Cerebellum (tissue), 4 donors: ENCODE measurements at places on chromosomes 12 and 14.

DNA sequence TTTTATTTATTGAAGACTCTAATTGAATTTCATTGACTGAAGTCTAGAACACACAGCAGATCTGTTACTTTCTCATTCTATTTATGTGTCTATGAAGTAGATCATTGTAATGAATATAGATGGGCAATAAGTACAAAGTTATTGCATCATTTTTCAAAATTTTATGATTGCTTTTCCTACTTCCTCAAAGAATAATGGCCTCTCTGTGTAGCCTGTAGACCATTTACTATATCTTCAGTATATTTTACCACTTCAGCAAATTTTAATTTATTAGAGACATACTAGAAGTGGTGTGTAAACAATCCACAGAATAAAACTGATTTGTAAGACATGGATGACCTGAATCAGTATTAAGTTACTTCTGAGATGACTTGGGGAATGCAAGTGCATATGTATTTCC lies 291.7 kb upstream of the FAR2 start:
- DNase-seq = no peak

DNA sequence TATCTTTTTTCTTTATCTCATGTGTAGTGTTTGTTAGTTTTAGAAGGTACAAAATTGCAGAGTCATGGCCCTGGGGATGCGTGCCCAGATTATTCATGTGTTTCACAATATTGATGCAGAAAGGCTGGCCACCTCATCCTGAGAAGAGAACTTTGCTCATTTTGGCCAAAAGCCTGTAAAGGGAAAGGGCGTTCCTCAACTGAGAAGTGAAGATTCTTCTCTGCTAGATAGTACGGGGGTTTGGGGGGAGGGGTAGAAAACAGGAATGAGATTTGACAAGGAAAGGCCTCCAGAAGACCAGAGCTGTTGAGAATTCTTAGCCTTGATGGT lies 1.7 kb downstream of the MGST1 start:
- no peak for DNase-seq

- no peak for DNase-seq
Measured at GRCh38 chr14:27305441-27305945, 707.7 kb upstream of the NOVA1 start.

GRCh38 chr12:18992336-18992735 lies 137.2 kb upstream of the PLEKHA5 start:
- DNase-seq = no peak

DNA sequence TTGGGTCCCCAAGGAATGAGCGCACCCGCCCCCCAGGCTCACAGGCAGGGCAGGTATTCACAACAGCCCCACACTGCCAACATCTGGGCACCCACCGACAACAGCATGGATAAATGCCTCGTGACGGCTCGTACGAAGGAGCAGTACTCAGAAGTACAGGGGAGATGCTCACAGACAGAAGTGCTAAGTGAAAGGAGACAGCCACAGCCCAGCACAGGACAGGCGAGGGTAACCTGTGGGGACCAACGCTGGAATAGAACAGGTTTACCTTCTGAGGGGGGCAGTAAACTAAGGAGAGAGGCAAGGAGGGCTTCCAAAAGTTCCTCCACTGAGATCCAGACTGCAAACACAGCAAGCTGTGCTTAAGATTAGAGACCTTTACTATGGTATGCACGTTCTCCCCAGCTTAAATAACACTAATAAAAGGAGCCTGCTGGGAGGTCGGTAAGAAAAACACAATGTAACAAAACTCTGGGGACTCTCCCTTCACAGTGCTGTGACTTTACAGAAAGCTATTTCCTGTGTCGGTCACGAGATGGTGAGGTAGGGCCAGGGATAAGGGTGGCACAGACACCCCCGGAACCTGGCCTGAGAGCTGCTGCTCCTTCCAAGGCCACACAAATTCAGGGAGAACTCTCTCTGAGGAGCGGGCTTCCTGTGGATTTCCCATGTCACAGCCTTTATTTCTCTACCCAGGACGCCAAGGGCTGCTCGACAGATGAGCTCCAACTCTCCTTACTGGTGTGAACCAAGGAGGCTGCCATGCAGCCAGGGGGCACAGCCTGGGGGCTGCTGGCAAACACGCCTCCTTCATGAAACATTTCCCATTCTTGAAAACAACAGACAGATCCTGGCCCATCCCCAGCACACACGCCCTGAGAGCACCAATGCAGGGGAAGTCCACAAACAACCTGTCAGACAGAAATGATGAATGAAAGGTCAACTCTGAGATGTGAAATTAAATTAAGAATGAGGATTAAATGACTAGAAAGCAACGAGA lies 26.3 kb downstream of the SLC15A4 start:
- no peak for DNase-seq

DNA sequence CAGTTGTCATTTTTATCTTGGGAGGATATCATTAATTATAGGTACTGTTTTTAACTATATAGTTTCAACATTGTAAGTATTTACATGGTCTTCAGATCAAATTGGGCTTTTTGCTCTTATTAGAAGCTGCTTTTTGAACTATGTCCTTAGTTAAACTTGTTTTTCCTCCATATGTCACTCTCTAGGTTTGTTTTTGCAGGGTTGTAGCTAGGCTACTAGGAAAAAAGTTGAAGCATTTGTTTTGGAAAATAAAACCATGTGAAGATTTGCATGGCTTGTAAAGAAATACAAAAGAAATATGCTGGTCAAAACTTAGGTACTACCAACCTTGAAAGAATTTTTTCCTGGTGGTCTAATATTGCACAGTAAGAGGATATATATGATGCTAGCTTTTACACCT lies 3.4 kb downstream of the ARID2 start:
- DNase-seq = no peak

GRCh38 chr14:100470523-100470897 lies 116.7 kb downstream of the BEGAIN start:
- DNase-seq = no peak
